ENCODE measurements at places on chromosomes 6 and 20. TPM values are rescaled to one million over a fixed set of nuclear protein-coding genes. Genes with fewer than 3 reads are reported as not detected.

VARS1 gene
- 109 TPM for total RNA-seq

CLDN20 gene
- total RNA-seq: 0.14 TPM

CPXM1 gene
- not detected for total RNA-seq

CD83 gene
- 2.5 TPM for total RNA-seq
